ENCODE measurements at places on chromosomes 2 and 18.

DNA sequence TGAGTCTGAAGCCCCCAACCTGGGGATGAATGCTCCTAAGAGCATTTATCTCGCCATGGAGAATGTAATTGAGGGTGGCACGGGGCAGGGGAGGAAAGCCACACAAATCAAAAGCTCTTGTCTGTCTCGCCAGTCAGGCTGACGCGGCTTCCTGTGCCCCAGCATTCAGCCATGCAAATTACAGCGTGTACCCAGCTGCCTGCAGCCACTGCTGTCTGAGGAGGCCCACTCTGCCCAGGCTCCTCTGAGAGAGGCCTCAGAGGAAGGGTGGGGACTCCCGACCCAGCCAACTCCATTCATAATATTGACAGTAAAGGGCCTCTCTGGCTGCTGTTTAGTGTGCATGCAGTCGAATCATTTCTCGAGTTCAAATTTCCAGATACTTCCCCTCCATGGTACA is 22.0 kb downstream of the SMAD7 start:
- peak; percentile 95 for DNase-seq

GRCh38 chr18:3619222-3619621 is 169.2 kb downstream of the TGIF1 start:
- DNase-seq, result no peak

DNA sequence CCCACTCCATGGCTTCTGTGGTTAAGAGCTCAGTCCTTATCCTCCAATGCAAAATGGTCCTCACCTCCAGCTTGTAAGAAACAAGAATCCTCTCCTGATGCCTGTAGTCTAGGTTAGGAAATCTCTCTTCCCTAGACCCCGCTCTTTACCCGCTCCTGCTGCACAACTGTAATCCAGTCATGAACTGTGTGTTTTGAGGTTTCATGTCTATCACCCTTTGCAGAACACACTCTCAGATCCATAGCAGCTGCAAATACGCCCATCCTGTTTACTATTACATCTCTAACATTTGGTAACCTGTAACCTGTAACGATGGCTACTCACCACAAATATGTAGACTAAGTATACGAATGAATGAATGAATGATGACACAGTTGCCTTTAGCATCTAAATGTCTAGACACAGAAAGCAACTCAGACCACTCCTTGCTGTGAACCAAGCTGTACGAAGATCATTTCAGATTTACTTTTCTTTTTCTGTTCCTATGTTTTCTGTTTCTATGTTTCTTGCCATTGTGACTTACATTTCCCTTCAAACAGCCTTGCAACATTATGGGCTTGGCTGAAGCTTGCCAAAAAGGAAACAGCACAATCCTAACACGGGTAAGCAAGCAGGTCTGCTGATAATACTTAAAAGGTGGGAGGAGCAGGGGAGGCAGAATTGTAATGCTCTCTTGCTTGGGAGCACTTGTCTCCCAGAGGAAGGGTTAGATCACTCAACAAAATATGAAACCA is 53.7 kb downstream of the EPHA4 start:
- no peak for DNase-seq

DNA sequence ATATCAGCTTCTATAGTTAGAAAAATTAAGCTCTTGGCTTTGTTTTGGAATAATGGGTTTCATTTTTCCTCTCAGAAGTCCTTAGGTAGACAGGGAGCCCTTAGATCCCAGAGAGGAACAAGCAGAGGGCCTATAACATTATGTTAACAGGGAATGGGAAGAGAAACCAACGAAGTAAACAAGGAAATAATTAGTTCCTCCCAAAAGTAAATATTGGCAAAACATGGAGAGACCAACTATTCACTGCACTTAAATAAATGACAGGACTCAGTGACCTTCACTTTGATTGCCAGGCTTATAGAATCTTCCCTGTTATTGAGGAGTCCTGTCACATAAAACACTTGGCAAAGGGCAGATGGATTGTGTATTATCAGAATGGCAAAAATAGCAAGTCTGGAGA is 5.3 kb downstream of the CRIM1 start:
- DNase-seq, result no peak

- no peak for DNase-seq
Observed at GRCh38 chr18:60452421-60452820, 79.8 kb upstream of the MC4R start.

DNA sequence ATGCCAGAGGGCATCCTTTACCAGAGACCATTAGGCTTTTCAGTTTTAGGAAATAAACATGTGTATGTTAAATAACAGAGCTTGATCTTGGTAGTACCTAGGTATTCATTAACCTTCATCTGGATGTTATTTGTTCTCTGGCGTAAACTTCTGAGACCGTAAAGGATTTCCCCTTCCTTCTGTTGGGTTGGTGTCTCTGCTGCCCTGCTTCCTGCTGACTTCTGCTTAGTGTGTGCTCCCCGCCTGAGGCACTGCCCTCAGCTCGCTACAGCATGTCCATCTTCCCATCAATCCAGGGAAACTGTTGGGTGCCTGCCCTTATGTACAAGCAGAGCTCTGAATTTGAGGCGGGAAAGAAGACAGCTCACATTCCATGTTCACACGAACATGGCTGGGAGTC is 177.9 kb downstream of the TPGS2 start:
- DNase-seq, result no peak

DNA sequence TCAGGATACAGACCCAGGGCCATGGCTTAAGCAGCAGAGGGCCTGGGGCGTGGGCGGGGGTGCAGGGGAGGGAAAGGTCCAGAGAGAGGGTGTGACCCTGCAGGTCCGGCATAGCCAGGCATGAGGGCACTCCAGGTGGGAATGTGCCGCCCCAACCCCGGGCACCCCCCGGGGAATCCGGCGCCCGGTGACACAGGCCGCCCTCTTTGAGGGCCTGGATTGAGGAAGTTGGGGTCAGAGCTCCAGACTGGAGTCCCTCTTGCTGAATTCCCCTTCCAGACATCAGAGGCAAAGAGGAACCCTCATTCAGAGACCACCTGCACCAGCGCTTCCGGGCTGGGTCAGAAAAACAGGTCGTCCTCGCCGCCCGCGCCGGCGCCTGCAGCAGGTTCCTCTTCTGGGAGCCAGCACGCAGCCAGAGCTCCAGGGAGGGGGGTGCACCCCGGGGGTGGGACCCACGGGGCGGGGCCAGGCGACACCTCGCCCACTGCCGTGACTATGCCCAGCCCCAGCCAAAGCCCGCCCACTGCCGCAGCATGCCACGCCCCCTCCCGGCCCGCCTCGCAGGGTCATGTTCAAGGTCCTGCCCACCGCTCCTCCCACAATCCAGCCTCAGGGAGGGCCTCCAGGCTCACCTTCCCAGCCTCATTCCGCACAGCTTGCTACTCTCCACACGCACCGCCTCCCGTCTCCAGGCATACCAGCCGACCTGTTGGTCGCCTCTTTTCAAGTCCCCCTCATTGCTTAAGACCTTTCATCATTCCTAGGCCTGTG is 98.3 kb upstream of the ID2 start:
- DNase-seq, result peak; percentile 96

- no peak for DNase-seq
Observed at GRCh38 chr2:213125646-213126347, 25.6 kb downstream of the IKZF2 start.

DNA sequence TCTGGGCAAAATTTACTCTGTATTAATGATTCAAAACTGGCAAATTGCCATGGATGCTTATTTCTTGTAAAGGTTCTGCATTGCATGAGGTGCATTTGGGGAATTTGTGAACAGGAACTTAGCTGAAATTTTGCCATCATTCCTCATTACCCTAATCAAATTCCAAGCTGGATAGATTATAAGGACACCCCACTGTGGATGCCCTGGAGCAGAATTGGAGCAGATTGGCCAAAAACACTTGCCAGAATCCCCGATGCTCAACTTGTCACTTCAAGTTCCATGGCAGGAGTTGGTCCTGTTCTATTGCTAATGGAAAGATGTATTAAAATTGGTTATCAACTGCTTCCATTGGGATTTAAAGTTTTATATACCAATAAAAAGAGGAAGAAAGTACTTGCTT is 237.9 kb downstream of the CCDC102B start:
- no peak for DNase-seq

GRCh38 chr18:22020127-22020866 is 149.1 kb upstream of the GATA6 start:
- DNase-seq, result no peak

GRCh38 chr18:40355726-40356125 is 1599.3 kb upstream of the PIK3C3 start:
- no peak for DNase-seq

GRCh38 chr2:230643576-230644291 is 68.9 kb upstream of the CAB39 start:
- DNase-seq, result no peak

- no peak for DNase-seq
Observed at GRCh38 chr2:19536136-19536535, 177.7 kb upstream of the OSR1 start.

DNA sequence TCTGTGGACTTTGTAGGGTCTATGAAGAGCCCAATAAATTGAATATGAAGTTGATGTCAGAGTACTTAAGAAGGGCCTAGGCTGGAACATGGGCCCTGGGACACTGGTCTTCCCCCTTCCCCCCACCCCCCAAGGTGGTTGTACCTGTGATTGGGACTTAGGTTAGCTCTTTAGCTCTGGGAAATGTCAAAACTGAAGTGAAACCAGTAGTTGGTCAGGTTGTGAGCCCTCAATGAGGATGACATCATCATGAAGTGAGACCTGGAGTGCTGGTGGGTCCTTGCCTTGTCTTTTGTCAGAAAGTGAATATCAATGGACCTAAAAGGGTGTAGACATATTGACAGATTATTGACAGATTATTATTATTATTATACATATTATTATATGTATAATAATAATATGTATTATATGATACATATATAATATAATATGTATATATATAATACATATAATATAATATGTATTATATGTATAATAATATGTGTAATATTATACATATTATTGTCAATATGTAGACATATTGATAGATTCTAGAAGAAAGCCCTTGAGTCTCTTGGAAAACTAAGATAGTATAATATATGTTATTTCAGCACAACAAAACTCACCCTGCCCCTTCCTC is 5.4 kb downstream of the MARS2 start:
- DNase-seq, result no peak

GRCh38 chr2:101139495-101139894 is 11.7 kb downstream of the TBC1D8 start:
- DNase-seq, result no peak

GRCh38 chr2:43070030-43070429 is 156.4 kb downstream of the ZFP36L2 start:
- DNase-seq, result no peak

GRCh38 chr2:118046634-118047210 is 32.9 kb upstream of the CCDC93 start:
- peak; percentile 38 for DNase-seq

GRCh38 chr2:2188941-2189340 is 142.1 kb downstream of the MYT1L start:
- DNase-seq, result no peak

- DNase-seq, result no peak
Observed at GRCh38 chr2:20430461-20431300, 16.2 kb upstream of the RHOB start.
